ENCODE measurements at places on chromosomes 7 and 10.

DNA sequence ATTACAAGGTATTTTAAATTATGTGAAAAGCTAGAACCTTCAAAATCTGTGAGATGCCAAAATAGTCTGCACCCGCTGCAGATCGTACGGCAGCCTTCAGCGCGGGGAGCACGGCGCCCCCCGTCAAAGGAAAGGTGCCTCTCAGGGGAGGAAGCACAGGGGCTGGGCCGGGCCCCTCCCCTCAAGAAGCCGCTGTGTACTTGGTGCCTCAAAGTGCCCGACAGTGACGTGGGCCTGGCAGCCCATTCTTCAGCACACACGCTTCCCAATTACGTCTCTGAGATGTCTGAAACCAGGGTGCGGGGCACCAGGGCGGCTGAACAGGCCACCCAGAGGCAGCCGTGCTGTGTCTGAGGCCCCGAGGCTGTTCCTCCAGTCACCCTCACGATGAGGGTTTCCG, 116.1 kb downstream of the INPP5A start:
- DNase-seq: no peak

- no peak for DNase-seq
Measured at GRCh38 chr7:3893151-3893788, 592.2 kb downstream of the SDK1 start.

- DNase-seq: no peak
Measured at GRCh38 chr10:89475125-89475524, 60.3 kb downstream of the SLC16A12 start.

DNA sequence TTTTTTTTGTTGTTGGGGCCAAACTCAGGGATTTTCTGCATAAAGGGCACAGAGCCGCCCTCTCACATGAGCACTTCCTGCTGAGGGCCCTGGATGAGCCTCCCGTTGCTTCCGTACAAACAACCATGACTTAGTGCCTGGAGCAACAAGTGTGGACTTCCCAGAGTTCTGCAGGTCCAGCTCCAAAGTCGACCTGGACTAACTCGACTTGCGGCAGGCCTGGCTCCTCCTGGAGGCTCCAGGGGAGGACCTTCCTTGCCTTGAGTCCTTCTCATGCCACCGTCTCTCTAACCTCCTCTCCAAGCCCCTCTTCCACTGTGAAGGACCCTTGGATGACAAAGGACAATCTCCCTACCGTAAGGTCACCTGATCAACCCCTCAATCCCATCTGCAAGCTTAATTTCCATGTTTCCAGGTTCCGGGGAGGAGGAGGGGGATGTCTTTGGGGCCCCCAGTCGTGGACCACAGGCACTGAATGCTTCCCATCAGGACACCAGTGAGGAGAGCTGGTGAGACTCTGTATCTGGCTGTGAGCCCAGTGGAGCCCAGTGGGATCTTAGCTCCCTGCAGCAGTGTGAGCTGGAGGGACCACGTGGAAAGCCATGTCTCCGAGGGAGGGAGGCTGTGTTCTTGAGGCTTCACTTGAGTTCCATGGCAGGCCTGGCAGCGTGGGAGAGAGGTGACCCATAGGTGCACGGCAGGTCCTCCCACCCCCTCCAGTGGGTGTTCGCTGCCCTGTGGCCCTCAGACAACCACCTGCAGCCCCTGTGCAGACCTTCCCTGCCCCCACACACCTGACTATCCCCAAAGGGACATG, 199.5 kb upstream of the PPP2R2D start:
- no peak for DNase-seq

- DNase-seq: no peak
Measured at GRCh38 chr10:62379394-62379793, 5.2 kb downstream of the ZNF365 start.

- no peak for DNase-seq
Measured at GRCh38 chr7:81007051-81007450, 88.2 kb upstream of the SEMA3C start.

DNA sequence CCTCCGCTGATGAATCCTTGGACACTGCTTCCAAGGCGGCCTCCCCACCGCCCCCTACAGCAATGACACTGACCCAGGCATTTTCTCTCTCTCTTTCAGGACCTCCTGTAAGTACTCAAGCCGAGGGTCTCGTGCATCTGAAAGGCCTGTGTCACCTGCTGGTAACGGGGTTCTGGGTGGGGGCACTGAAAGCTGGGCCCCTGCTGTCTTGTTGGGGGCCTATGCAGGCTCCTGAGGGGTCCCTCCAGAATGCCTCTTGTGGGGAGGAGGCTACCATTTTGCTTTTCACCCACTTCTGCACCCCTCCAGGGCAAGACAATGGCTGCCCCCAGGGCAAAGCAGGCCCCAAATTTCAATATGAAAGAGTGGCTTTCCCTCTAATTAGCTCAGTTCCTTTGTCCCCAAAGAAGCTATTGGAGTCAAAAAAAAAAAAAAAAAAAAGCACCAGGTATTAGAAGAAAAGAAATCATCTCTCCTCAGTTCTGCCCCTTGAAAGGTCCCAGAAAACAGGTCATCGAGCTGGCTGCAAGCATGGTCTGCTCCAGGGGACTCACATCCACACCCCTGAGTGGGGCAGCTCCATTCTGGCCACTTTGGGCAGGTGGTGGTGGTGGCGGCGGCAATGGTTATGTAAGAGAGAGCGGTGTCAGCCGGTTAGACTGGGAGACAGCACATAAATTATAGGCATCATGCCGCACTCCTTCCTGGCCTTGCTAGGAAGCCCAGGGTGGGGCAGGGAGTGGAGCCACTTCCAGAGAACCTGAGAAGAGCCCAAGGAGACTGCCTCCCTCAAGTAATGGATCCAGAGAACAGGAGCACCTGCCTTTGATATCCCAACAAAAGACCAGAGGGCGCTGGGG, 66.2 kb downstream of the COL13A1 start:
- no peak for DNase-seq

Measured in GM20000 (cell line).